ENCODE measurements at places on chromosomes 1 and 21. TPM values are rescaled to one million over a fixed set of nuclear protein-coding genes. Genes with fewer than 3 reads are reported as not detected.
A peak's percentile ranks its signal among the peaks of the same experiment; 100 is the strongest.

DNA sequence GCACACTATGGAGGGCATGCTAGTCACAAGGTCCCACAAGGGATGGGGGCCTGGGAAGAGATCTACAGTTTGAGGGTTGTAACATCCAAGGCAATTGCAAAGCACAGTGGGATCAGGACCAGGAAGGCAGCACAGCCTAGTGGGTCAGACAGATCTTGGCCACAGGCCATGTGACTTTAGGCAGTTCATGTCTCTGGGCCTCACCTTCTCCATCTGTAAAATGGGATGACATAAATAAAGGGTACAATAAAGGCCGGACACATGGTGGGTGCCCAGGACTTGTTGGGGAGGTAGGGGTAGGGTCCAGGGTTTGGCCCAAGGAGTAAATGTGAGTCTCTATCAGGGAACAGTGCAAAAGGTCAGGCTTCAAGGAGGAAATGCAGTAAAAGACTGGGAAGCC lies 18.1 kb upstream of the IGSF21 start:
- DNase-seq, result no peak

- no peak for DNase-seq
Observed at GRCh38 chr1:197444755-197445154, 176.7 kb downstream of the CRB1 start.

DNA sequence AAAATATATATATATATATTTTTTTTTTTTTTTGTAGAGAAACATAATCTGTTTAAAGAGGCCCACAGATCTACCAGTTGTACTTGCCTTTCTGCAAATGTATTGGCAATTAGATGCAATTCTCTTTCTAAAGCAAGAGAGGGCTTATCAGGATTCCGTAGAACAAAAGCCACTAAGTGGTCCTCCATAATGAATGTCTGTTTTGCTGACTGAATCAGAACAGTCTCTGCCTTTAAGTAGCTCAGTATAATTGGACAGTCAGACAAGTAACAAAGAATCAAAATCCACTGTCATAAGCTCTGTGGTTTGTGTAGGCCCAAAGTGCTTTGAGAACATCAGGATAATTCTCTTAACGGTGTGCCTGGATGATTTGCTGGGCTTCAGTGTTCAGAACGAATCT lies 17.3 kb downstream of the SARS1 start:
- DNase-seq, result no peak

DNA sequence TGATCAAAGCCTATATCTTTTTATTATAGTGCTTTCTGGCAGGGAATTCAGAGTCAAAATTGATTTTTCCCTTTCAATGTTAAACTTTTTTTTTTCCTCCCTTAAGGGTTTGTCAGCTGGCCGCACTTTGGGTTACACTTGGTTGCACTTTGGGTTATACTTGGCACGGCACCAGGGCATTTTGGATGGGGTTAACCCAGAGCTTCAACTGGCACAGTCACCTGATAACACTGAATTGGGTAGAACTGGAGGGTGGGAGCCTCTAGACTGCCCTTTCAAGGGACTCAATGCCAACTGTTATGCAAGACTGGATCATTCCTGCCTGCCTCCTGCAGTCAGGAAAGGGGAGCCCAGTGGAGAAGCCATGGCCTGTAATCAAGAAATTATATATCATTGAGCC lies 211.5 kb downstream of the KCNJ6 start:
- no peak for DNase-seq

GRCh38 chr21:36887963-36888362 lies 78.5 kb downstream of the HLCS start:
- no peak for DNase-seq

- no peak for DNase-seq
Observed at GRCh38 chr21:35046263-35046624, 2.9 kb downstream of the RUNX1 start.

- DNase-seq, result peak; percentile 6
Observed at GRCh38 chr1:121538943-121539575, 354.3 kb downstream of the SRGAP2C start.

GRCh38 chr1:151887028-151887427 lies 22.3 kb downstream of the THEM4 start:
- DNase-seq, result no peak

DNA sequence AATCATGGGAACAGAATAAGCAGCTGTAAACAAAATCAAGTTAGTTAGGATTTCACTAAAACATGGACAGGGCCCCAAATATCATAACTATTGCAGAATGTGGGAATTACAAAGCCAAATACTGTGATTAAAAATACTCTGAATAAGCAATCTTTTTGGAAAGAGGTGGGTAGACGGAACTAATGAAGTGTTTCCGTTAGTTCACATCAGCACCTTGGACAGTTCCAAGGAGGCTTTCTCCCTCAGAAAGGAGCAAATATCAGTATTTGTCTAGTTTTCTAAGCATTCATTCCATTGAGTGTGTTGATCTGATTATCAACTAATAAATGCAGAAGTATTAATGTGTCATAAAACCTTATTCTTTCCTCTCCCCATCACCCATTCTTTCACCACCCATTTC lies 97.4 kb downstream of the FAM78B start:
- peak; percentile 23 for DNase-seq

DNA sequence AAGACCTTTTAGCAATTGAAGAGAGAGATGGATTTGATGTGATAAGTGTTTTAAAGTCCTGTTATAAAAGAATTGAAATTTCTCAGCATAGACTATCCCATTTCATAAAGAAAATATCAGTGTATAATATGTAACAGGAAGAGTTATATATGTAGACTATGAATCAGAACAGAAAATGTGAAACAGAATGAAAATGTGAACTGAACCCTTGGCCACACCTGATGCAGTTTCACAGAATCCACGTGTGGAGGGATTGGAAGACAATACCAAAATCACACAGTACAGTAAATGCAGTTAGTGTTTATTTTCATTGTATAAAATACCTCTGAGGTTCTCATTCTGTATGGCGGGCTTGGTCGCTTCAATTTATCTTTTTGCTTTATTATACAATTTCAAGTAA lies 9.9 kb upstream of the SLAMF1 start:
- DNase-seq, result no peak

DNA sequence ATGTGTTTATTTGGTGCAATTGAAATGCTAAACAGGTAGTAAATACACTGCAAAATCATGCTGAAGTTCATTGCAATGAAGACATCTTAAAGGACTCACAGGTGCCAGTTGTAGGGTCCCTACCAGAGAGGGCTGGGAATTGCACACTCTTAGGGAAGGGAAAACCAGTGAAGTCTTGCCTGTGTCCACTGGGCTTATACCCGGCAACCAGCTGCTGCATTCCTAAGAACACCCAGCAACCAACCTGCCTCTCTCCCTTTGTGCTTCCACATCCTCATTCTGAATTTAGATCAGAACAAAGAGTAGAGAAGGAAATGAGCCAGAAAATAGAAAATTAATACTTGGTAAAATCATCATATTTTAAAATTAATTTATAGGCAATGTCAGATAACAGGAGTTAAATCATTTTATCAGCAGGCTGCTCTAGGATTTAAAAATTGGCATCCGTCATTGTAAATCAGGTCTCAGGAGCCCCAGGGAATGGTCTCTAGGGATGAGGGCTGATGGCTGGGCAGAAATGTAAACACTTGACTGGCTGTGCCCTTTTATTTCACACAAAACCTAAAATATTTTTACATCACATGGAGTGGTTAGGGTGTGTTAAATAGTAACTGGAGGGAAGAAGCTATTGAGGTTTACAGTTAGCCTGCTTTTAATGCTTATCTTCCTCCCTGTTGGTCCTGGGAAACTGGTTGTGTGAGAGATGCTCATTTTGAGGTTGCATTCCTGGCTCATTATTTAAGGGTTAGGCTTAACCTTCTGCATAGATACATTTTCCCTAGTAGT lies 31.3 kb downstream of the PTGFRN start:
- peak; percentile 43 for DNase-seq

DNA sequence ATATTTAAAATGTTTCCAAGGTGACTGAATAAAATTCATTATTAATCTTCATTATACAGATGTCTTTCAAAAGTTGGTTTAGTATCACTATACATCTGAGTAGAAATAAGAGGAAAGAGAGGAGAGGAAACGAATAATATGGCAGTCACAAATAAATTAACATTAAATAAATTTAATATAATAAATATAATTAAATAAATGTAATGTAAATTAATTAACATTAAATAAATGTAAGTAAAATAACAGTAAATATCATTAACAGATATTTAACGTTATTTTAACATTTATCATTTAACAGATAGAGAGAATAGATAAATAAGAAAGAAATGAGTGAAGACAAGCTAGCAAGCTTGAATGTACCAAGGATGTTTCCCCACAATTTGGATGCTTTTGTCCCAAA lies 592.7 kb downstream of the NEGR1 start:
- no peak for DNase-seq

DNA sequence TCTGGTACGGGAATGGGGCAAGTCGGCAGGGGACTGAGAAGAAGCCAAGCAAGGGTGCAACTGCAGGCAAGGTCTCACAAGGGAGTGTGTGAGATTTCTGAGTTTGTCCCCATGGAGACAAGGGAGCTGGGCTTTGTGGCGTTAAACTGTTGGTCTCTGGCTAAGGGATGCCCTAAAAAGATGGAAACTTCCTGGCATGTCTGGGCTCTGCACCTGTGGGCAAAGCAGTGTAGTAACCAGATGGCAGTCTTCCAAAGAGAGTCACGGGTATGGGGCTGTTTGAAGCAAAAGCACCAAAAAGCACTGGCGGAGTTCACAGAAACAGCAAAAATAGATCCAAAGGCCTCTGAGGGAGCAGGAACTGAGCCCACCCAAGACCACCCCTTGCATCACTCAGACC lies 104.8 kb upstream of the SLC44A3 start:
- DNase-seq, result no peak

- DNase-seq, result no peak
Observed at GRCh38 chr21:42858185-42858847, 21.0 kb downstream of the WDR4 start.

- no peak for DNase-seq
Observed at GRCh38 chr1:67604778-67605177, 80.2 kb upstream of the GADD45A start.

DNA sequence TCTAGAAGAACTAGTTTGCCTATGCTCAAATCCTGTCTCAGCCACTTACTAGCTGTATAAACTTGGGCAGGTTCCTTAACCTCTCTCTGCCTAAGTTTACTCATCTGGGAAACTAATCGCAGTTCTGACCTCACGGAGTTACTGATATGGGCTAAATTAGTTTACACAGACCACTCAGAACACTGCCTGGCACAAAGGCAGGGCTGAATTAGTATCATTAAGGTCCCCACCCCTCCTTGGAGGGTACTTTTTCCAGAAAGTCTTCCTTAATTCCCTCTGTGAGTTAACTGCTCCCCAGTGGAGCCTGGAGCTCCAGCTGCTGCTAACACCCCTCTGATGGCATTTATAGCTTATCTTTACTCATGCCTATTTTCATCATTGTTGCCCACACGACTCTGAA lies 40.3 kb downstream of the SSBP3 start:
- no peak for DNase-seq

DNA sequence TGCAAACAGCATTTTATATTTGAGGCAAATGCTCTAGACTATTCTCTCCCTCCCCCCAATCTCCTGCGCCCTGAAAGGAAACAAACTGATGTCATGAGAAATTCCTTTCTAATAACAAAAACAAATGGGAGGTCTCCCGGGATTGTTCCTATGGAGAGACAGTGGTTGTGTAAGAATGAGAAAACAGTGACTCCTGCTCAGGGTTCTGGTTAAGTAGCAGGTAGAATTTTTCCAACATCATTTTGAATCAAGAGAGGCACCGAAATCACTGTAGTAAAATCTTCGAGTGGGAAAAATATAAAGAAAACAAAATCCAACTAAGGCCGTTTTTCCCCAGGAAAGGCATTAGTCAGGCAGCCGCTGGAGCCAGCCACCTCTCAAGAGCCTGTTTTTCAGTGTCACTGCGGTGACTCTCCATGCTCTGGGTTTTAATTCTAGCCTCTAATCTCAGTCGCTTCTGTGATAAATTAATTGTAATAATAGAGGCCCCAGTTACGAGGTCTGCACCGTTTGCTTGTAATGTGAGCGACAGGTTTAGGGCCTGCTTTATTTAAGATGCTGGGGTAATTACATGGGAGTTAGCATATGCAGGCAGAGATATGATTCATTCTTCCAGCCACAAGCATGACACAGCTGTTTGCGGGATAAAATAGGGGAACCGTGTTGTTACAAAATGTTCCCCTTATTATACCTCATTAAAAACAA lies 80.3 kb downstream of the RNF220 start:
- no peak for DNase-seq

- peak; percentile 67 for DNase-seq
Observed at GRCh38 chr1:206507284-206508129, at the start of gene RASSF5. Gene RASSF5 (plus strand): TSS chr1:206507531. CDS start chr1:206507603, 72 bp downstream.

DNA sequence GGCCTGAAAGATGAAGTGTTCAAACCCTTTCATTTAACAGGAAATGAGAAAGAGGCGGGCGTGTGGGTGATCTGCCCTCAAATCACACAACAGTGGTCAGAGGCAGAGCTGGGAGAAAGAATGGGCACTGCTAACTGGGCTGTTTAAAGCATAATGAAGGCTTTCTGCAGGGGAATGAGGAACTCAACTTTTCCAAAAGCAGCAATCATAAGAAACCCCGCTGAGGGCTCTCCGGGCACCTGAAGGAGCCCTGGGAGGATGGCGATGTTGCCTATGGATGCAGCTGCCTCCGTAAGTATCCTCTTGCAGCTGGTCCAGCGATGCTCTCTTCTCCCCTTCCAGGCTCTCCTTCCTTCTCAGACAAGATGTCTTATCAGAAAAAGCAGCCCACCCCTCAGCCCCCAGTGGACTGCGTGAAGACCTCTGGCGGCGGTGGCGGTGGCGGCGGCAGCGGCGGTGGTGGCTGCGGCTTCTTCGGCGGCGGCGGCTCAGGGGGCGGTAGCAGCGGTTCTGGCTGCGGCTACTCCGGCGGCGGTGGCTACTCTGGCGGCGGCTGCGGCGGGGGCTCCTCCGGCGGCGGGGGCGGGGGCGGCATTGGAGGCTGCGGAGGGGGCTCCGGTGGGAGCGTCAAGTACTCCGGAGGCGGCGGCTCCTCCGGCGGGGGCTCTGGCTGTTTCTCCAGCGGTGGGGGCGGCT lies 1.2 kb downstream of the LORICRIN start:
- no peak for DNase-seq

- no peak for DNase-seq
Observed at GRCh38 chr1:10762875-10763274, 33.6 kb downstream of the CASZ1 start.

DNA sequence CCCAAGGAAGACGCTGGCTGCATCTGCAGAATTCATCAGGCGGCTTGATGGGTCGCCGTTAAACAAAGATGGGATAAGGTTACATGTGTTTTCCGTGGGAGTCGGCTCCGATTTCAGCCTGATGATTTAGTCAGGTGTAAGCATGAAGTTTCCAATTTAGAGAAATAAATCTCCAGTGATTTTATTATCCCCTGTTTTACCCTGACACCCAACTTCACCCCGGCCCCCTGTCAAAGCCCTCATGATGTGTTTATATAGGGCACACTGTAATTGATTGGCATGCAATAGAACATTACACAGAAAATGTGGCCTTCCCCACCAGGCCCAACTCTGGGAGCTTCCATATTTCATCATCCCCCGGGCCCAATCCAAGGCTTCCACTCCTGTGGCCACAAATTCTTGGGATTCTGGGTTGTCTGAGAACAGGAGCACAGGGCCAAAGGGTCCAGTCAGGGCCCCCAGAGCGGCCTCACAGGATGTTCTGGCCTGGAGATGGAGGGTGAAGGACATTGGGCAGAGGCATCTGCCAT lies 72.5 kb downstream of the FOXD2 start:
- no peak for DNase-seq

Gene ACTRT2
- total RNA-seq, result not detected

Gene SEMA4A
- total RNA-seq, result 46.9 TPM

Gene GSTM1
- total RNA-seq, result not detected

Gene OR2T35
- total RNA-seq, result not detected

Gene RPS6KA1
- 100 TPM for total RNA-seq

Gene RPL11
- total RNA-seq, result 775 TPM

Gene ADORA3
- 5.6 TPM for total RNA-seq

Gene LPAR3
- 8.3 TPM for total RNA-seq

Gene ERICH3
- 20.7 TPM for total RNA-seq

Gene OR2W3
- 1.1 TPM for total RNA-seq
